ENCODE measurements at places on chromosomes 2 and 18. TPM values are rescaled to one million over a fixed set of nuclear protein-coding genes. Genes with fewer than 3 reads are reported as not detected.

DNA sequence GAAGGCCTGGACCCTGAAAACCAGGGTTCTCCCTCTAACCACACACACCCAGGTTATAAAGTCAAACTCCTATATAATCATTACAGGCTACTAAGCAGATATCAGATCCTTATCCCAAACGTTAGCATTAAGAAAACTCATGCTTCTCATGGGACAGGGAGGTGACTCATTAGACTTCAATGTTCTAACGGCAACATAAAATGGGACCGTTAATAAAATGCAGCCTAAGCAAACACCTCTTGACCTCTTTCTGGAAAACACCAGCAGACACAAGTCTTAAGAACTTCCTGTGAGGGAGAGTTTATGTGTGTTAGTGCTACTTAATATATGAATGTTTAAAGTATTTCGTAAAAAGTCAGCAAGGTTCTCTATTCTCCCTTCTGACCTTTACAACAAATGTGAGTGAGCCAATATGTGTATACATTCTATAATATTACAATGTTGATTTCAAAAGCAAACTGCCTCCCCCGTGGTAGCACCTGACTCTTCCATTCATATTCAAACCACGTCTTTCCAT is 31.7 kb downstream of the LPIN2 start:
- H3K27me3 ChIP-seq, result no peaks in the 10 kb centered on the region
- DNase-seq, result peak; percentile 75
- H3K4me3 ChIP-seq, result no peak overlapping the region
- H3K4me1 ChIP-seq, result peaks cover 60% of the 10 kb centered on the region

DNA sequence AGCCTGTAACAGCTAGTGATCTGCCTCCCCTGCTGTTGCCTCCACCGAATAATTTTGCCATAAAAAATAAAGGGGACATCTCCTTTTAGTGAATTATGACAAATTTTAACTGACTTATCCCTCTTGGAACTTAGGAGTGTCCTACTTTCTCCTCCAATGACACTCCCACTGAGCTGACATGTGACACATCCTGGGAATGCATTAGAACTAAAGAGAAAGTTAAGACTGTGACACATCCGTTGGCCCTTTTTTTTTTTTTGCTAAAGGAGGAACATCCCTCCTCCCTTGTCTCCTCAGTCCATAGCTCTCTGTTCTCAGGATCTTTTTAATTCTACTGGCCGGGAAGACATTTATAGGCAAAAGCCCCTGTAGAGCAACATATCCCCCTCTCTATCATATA is 268.2 kb downstream of the NRXN1 start:
- H3K36me3 ChIP-seq, result no peaks in the 10 kb centered on the region
- H3K27me3 ChIP-seq, result no peaks in the 10 kb centered on the region
- H3K4me1 ChIP-seq, result no peaks in the 10 kb centered on the region
- no peak overlapping the region for H3K4me3 ChIP-seq
- no peak for DNase-seq
- no peak overlapping the region for H3K27ac ChIP-seq

- no peak overlapping the region for H3K27ac ChIP-seq
- no peaks in the 10 kb centered on the region for H3K4me1 ChIP-seq
- no peak for DNase-seq
- H3K36me3 ChIP-seq, result no peaks in the 10 kb centered on the region
Observed at GRCh38 chr18:56036741-56037140, 448.7 kb upstream of the TCF4 start.

DNA sequence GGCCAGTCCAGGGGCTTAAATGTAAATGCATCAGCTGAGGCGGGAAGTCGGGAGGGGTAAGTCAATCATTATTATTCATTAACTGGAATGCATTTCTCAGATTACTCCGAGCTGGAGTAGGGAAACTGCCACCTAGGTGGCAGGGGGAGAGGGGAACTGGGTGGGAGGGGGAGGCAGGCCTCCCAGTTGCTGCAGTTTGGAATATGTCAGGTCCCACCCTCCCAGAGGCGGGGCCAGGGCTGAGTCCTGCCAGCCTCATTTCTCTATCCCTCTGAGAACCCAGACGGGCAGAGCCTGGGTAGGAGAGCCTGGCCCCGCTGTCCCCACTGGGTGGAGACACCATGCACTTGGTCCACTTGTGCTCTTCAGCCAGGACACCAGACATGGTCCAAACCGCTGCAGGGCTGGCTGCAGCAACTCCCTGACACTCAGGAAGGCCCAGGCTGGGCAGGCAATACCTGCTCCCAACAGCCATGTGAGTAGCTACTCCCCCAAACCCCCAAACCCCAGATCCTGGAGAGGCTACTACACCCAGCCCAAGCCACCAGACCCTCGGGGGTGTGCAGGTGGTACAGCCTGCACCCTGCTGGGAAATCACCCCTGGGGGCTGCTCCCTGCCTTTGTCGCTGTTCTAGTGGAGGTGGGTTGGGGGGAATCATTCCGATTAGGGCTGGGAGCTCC is at the start of gene GPBAR1:
Gene GPBAR1, plus strand, starts transcription at position 274 of the 681 bp plus-strand sequence. CDS start 1,710 bp downstream, outside the sequence.
- peaks cover 96% of the 10 kb centered on the region for H3K4me1 ChIP-seq
- peak within 1 kb of the TSS; percentile 38 for H3K4me3 ChIP-seq
- no peaks in the 10 kb centered on the region for H3K27me3 ChIP-seq
- H3K27ac ChIP-seq, result peak within 1 kb of the TSS; percentile 93
- H3K36me3 ChIP-seq, result peaks cover 34% of the 10 kb centered on the region
- peak; percentile 37 for DNase-seq

DNA sequence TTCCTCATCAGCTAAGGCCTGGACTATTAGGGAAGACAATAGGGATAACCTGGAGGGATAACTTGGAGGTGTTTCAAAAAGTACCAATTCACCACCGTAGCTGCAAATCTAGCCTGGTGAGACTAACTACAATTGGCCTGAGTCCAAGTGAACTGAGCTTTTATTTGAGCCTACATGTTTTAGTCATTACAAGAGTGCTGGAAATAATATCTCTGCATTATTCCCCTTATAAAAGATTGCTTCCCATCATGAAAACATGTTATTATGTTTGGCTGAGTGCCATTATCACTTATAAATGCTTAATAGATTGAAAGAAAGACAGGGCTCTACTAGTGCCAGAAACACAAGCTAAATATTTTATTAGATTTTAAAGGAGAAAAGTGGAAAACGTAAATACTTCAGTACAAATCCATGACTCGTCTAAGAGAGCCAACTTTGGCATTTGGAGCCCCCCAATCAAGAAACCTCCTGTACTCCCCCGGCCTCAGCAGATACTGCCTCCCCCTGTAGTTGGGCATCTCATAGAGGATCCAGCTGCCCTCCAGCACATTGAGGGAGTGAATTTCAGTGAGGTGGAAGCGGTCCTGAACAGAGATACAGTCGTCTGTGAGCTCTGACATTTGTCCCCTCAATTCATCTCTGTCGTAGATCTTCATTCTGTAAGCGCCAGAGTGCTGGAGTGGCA is 3.6 kb downstream of the CRYGB start:
- H3K36me3 ChIP-seq, result no peaks in the 10 kb centered on the region
- no peak overlapping the region for H3K27ac ChIP-seq
- no peaks in the 10 kb centered on the region for H3K27me3 ChIP-seq

- no peaks in the 10 kb centered on the region for H3K4me1 ChIP-seq
- no peak for DNase-seq
- no peak overlapping the region for H3K4me3 ChIP-seq
- H3K27me3 ChIP-seq, result no peaks in the 10 kb centered on the region
- no peaks in the 10 kb centered on the region for H3K36me3 ChIP-seq
Observed at GRCh38 chr18:6362559-6363129, 52.1 kb downstream of the L3MBTL4 start.

GRCh38 chr2:88530081-88530480 is 77.6 kb upstream of the FOXI3 start:
- H3K36me3 ChIP-seq, result no peaks in the 10 kb centered on the region
- no peak overlapping the region for H3K4me3 ChIP-seq
- no peak overlapping the region for H3K27ac ChIP-seq
- no peaks in the 10 kb centered on the region for H3K27me3 ChIP-seq
- DNase-seq, result no peak
- no peaks in the 10 kb centered on the region for H3K4me1 ChIP-seq

DNA sequence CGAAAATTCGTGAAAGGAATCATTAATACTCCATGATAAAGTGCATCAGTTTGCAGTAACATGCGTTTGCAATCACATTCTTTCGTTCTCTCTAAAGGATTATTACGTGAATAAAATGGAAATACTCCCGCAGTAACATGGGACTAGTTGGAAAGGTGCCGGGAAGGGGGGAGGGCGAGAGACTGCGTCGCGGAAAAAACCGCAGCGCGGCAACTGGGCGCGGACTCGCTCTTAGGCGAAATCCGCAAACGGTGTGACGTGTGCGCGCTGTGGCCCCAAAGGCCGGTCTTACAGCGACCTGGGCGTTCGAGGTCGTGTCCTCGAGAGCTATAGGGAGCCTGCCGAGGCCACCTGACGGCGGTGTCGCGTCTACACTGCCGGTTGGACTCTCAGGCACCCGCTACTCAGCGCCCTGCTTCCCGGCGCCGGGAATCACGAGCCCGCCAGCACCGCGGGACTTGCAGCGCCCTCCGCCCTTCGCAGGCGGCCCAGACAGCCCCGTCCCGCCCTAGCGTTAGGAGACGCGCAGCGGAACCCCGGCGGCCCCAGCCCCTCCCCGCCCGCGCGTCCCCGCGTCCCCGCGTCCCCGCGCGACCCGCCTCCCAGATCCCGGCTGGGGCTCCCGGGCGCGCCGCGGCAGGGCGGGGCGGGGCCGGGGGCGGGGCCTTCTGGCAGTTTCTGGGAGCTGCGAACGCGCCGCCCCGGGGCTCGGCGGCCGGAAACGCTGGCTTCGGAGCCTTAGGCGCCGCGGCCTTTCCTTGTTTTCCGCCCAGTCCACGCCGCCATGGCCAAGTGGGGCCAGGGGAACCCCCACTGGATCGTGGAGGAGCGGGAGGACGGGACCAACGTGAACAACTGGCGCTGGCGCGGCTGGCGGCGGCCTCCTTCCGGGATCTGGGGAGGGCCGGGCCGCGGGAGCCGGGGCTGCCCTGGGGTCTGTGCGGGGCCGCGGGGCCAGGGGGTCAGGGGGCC is 15.1 kb downstream of the C2orf74 start:
- H3K36me3 ChIP-seq, result peaks cover 27% of the 10 kb centered on the region
- peak; percentile 90 for DNase-seq
- H3K4me1 ChIP-seq, result peaks cover 23% of the 10 kb centered on the region
- H3K27ac ChIP-seq, result peak overlapping the region; percentile 90

DNA sequence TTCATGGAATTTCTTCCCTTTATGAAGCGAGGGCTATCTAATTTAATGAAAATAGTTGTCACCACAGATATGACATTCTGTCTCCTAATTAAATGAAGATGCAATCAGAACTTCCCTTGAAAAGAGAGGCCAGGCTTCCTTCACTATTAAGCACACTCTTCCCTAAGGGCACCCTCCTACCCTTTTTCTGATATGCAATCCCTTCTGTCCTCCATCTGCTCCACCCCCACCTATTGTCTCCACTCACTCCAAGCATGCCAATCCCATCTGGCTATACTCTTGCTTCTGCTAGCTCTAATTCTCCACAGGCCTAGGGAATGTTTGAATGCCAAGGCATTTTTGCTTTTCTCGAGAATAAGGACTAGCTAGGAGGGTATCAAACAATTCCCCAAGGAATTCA is 818.4 kb upstream of the FSHR start:
- no peak overlapping the region for H3K27ac ChIP-seq
- H3K36me3 ChIP-seq, result no peaks in the 10 kb centered on the region
- H3K4me1 ChIP-seq, result peaks cover 3% of the 10 kb centered on the region
- H3K27me3 ChIP-seq, result no peaks in the 10 kb centered on the region
- no peak for DNase-seq
- H3K4me3 ChIP-seq, result no peak overlapping the region

GRCh38 chr2:99640635-99641151 is 150.9 kb upstream of the REV1 start:
- H3K4me3 ChIP-seq, result no peak overlapping the region
- no peak overlapping the region for H3K27ac ChIP-seq
- no peaks in the 10 kb centered on the region for H3K27me3 ChIP-seq
- H3K4me1 ChIP-seq, result no peaks in the 10 kb centered on the region

GRCh38 chr2:142914507-142915313 is 37.2 kb downstream of the KYNU start:
- no peaks in the 10 kb centered on the region for H3K4me1 ChIP-seq
- H3K27ac ChIP-seq, result no peak overlapping the region
- no peak for DNase-seq
- H3K36me3 ChIP-seq, result peaks cover 45% of the 10 kb centered on the region
- no peak overlapping the region for H3K4me3 ChIP-seq

DNA sequence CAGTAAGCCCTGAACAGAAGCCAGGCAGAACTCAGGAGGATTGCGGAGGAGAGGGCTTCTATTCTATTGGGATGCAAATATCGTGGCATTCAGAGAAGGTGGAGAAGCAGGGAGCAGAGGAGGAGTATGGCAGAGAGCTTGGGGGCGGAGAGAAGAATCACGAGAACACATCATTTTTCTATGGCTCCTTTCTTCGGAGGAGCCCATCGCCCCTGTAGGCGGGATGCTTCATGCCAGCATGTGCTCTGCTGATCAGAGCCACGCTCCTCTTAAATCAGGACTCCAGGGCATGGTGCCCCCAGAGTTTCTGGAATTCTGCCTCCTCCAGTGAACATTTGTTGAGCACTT is 71.1 kb downstream of the CIB4 start:
- H3K36me3 ChIP-seq, result no peaks in the 10 kb centered on the region
- H3K4me1 ChIP-seq, result no peaks in the 10 kb centered on the region
- H3K27ac ChIP-seq, result no peak overlapping the region
- DNase-seq, result no peak

GRCh38 chr2:184113696-184114403 is 484.5 kb upstream of the ZNF804A start:
- no peaks in the 10 kb centered on the region for H3K4me1 ChIP-seq
- no peak overlapping the region for H3K4me3 ChIP-seq
- DNase-seq, result no peak
- no peaks in the 10 kb centered on the region for H3K36me3 ChIP-seq

- no peak within 1 kb of the TSS for H3K27ac ChIP-seq
- peaks cover 65% of the 10 kb centered on the region for H3K27me3 ChIP-seq
- H3K4me3 ChIP-seq, result no peak within 1 kb of the TSS
Observed at GRCh38 chr18:59697236-59697932, at the start of gene CCBE1. CCBE1 (minus strand) TSS chr18:59697423.

- H3K27ac ChIP-seq, result no peak overlapping the region
- peaks cover 20% of the 10 kb centered on the region for H3K4me1 ChIP-seq
- H3K36me3 ChIP-seq, result no peaks in the 10 kb centered on the region
- H3K4me3 ChIP-seq, result no peak overlapping the region
Observed at GRCh38 chr2:134324947-134325346, 71.1 kb downstream of the MGAT5 start.

GRCh38 chr2:120607506-120607905 is 128.2 kb upstream of the GLI2 start:
- no peak overlapping the region for H3K4me3 ChIP-seq
- DNase-seq, result no peak
- H3K27ac ChIP-seq, result no peak overlapping the region
- no peaks in the 10 kb centered on the region for H3K36me3 ChIP-seq
- H3K4me1 ChIP-seq, result no peaks in the 10 kb centered on the region

Gene DSC2
- 3.2 TPM for polyA plus RNA-seq

Gene RTP5
- 0.03 TPM for polyA plus RNA-seq

Gene ABCG5
- polyA plus RNA-seq, result not detected

Gene AFF3
- 0.49 TPM for polyA plus RNA-seq

Gene STK11IP
- 15.7 TPM for polyA plus RNA-seq

Gene VWC2L
- not detected for polyA plus RNA-seq

Gene GRHL1
- polyA plus RNA-seq, result 0.08 TPM

Gene TLX2
- polyA plus RNA-seq, result not detected

Gene PUM2
- polyA plus RNA-seq, result 7.2 TPM

Gene NT5C1B
- polyA plus RNA-seq, result not detected

Gene SKOR2
- not detected for polyA plus RNA-seq

Gene C2orf80
- not detected for polyA plus RNA-seq

Gene ANKRD29
- polyA plus RNA-seq, result not detected

Gene DNER
- 0.20 TPM for polyA plus RNA-seq
